ENCODE measurements at places on chromosomes 13 and 19.
A peak's percentile ranks its signal among the peaks of the same experiment; 100 is the strongest.

DNA sequence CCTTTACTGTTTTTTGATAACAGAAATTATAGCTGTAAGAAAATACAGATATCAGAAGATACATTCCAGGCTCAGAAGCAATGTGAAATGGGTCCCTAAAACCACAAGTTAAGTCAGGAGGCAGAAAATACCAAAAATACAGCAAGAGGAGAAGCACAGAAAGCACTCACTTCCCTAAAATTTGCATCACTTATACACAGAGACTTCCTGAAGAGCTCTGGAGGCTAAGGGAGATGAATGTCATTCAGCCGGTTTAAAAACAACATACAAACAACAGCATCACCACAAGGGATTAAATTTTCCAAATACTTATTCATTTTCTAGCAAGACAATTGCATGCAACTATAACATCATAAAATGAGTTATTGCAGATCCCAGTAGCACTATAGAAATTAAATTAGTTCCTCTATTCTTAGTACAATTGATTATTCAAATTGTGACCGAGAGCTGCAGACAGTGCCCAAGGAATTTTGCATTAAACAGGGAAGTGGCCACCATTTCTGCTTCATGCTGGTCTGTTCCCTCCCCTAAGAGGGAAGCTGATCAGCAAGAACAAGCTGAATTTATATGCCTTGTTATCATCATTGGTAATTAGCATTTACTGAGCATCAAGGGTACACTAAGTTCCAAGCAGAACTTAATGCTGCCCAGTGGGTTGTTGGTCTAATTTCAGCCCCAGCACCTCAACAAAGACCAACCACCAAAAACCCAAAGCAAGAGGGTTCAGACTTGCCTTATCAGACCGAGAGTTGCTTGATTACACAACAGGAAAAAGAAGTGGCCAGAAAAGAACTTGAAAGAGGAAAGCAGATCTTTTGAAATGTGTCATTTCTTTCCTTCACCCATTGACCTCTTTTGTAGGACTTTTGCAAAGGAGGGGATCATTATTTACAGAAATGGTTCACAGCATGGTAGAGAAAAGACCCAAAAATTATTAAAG lies 140.7 kb downstream of the KCTD12 start:
- no peak for DNase-seq

DNA sequence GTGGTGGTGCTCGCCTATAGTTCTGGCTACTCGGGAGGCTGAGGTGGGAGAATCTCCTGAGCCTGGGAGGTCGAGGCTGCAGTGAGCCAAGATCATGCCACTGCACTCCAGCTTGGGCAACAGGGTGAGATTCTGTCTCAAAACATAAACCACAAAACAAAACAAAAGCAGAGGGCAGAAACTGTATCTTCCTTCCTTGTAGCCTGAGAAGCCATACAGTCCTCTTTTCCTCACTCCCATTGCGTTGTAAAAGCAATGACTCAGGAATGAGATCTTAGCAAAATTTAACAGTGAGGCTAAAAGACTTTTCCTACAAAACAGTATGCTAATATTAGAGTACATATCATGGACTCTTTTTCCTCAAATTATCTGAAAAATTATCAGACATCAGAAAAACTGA lies 130.9 kb downstream of the SHISA2 start:
- no peak for DNase-seq

GRCh38 chr13:36875431-36875830 lies 44.6 kb downstream of the SMAD9 start:
- no peak for DNase-seq

DNA sequence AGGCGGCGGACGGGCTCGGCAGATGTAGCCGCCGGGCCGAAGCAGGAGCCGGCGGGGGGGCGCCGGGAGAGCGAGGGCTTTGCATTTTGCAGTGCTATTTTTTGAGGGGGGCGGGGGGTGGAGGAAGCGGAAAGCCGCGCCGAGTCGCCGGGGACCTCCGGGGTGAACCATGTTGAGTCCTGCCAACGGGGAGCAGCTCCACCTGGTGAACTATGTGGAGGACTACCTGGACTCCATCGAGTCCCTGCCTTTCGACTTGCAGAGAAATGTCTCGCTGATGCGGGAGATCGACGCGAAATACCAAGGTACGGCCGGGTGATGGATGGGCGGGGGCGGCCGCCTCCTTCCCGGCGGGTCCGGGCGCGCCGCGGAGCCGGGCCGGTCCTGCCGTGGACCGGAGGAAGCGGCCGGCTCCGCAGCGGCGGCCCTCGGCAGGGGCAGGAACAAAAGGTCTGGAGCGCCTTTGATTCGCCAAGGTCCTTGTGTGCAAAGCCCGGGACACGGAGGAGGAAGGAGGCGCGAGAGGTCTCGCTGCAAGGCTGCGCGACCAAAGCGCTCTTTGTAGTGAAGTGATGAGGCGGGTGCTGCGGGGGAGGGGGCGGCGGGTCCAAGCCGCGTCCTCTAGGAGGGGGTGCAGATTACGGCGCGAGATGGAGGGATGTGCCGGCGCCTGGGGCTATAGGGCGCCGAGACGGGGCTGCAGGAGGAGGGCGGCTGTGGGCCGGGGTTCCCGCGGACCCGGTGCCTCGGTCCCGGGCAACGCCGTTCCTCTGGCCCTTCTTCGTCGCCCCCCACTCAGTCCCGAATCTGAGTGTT lies 689 bp downstream of the ING1 start:
- DNase-seq, result no peak

GRCh38 chr13:33639626-33640080 lies 178.3 kb upstream of the RFC3 start:
- DNase-seq, result no peak

- no peak for DNase-seq
Observed at GRCh38 chr13:33228648-33229445, 56.7 kb downstream of the STARD13 start.

DNA sequence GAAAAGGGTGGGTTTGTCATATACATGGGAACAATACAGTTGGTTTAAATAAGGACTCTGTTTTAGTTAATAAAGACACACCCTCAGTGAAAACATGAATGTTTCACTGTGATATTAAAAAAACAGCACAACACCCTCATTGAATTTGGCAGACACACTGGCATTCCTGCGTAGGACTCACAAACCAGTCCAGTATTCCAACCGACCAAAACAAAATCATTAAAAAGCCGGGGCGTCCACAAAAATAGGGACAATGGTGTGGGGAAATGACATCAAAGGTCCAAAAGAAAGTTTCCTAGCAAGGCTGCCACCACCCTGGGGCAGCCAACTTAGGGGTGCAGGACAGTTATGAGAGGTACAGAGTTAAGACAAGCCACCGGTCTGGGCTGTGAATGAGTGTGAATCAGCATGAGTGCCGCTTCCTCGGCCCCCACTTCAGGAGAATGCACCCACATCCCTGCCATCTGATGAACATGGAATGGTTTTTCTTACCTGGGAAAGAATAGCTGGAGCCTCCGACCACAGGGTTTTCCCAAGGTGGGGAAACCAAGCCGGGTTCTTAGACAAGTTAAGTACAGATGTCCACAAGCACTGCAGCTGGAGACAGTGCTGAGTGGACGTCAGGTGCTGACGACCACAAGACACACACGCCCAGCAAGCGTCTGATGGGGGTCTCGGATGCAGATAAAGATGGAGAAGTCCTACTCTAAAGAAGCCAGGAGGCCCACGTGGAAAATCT lies 73.3 kb downstream of the KLF2 start:
- DNase-seq, result no peak

GRCh38 chr13:87810920-87811344 lies 139.8 kb downstream of the SLITRK5 start:
- no peak for DNase-seq

- DNase-seq, result no peak
Observed at GRCh38 chr19:46202426-46202825, 27.1 kb upstream of the IGFL1 start.

GRCh38 chr13:93690139-93690538 lies 463.5 kb downstream of the GPC6 start:
- DNase-seq, result peak; percentile 36

DNA sequence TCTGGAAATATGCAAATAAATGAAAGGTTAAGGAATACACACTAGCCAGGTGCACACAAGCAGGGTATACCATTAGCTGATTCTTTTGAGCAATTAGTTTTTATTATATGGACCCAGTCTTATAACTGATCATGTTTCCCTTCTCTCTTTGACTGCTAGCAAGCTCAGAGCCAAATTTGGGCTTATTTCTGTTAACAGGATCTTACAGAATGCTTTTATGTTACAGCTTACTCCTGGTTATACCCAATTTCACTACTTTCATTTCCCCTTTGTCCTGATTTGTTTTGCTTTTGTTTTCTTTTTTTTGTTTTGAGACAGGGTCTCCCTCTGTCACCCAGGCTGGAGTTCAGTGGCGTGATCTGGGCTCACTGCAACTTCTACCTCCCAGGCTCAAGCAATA lies 12.9 kb upstream of the TPT1 start:
- DNase-seq, result no peak

DNA sequence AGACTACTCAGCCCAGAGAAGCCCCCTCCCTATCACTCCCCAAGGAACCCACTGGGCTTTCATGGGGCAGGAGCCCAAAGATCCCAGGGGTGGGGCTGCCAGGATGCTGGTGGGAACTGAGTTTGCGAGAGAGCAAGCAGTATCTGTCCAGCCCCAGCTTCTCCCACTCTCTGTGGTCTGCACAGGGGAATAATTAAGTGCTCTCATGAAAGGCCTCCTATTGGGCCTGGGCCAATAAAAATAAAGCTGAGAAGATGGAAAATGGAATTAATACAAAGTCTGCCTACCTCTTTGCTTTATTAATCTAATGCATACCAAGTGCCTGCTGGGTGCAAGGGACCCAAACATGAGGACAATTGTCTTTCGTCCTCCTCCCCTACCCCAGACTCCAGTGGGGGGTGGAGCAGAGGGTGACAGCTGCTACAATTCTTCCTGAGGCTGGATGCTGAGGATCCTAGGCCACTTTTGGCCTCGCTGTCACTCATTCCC lies 5.4 kb downstream of the DDX39A start:
- DNase-seq, result no peak

- no peak for DNase-seq
Observed at GRCh38 chr19:50599427-50599826, 31.2 kb upstream of the LRRC4B start.

GRCh38 chr13:70747262-70747661 lies 639.0 kb upstream of the KLHL1 start:
- no peak for DNase-seq

- DNase-seq, result no peak
Observed at GRCh38 chr13:79392882-79393563, 13.0 kb downstream of the RBM26 start.

GRCh38 chr19:15396436-15396835 lies 16.8 kb upstream of the AKAP8 start:
- DNase-seq, result no peak

- DNase-seq, result no peak
Observed at GRCh38 chr19:900302-901111, 7.2 kb downstream of the RNU6-9 start.

GRCh38 chr13:75309981-75310580 lies 171.9 kb downstream of the TBC1D4 start:
- DNase-seq, result no peak

Data from right renal cortex interstitium (tissue), 3 donors.